ENCODE measurements at places on chromosomes 5 and 9. TPM values are rescaled to one million over a fixed set of nuclear protein-coding genes. Genes with fewer than 3 reads are reported as not detected.

DNA sequence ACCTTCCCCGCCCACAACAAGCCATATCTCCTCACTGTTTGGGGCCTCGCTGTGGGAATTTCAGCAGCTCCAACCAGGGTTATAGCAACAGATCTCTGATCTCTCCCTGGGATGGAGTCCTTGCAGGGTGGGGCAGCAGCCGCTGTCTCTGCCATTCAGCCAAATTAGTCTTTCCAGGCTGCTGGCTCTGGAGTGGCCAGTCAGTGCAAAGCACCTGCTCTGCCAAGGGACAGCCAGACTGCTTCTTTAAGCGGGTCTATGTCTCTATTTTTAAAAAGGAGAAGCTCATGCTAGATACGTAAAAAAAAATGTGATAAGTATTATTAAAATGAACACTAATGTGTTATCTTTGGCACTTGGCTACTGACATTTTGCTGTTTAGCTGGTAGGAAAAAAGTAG, 380.2 kb downstream of the CDH10 start:
- peaks cover 3% of the 10 kb centered on the region for H3K27me3 ChIP-seq
- no peak for DNase-seq
- H3K4me3 ChIP-seq, result no peak overlapping the region
- no peak overlapping the region for H3K27ac ChIP-seq
- H3K36me3 ChIP-seq, result no peaks in the 10 kb centered on the region

The HRH2 gene
- 0.08 TPM for polyA plus RNA-seq

GRCh38 chr5:108730617-108731340, 16.9 kb upstream of the FER start:
- DNase-seq, result no peak
- H3K36me3 ChIP-seq, result no peaks in the 10 kb centered on the region
- no peak overlapping the region for H3K4me3 ChIP-seq
- no peak overlapping the region for H3K27ac ChIP-seq
- H3K4me1 ChIP-seq, result peaks cover 13% of the 10 kb centered on the region
- no peaks in the 10 kb centered on the region for H3K27me3 ChIP-seq

GRCh38 chr5:142215915-142216681, 107.5 kb downstream of the NDFIP1 start:
- no peaks in the 10 kb centered on the region for H3K27me3 ChIP-seq
- DNase-seq, result no peak
- H3K4me1 ChIP-seq, result peaks cover 6% of the 10 kb centered on the region

- no peaks in the 10 kb centered on the region for H3K27me3 ChIP-seq
- H3K36me3 ChIP-seq, result no peaks in the 10 kb centered on the region
- H3K4me1 ChIP-seq, result peaks cover 4% of the 10 kb centered on the region
- DNase-seq, result no peak
- no peak overlapping the region for H3K27ac ChIP-seq
- H3K4me3 ChIP-seq, result no peak overlapping the region
Measured at GRCh38 chr5:149895416-149896345, 48.9 kb downstream of the PDE6A start.

GRCh38 chr5:55022450-55022849, 1.6 kb upstream of the GZMK start:
- no peak overlapping the region for H3K4me3 ChIP-seq
- H3K4me1 ChIP-seq, result no peaks in the 10 kb centered on the region
- no peak overlapping the region for H3K27ac ChIP-seq
- no peaks in the 10 kb centered on the region for H3K27me3 ChIP-seq
- DNase-seq, result no peak
- H3K36me3 ChIP-seq, result no peaks in the 10 kb centered on the region

The NR6A1 gene
- 1.2 TPM for polyA plus RNA-seq

DNA sequence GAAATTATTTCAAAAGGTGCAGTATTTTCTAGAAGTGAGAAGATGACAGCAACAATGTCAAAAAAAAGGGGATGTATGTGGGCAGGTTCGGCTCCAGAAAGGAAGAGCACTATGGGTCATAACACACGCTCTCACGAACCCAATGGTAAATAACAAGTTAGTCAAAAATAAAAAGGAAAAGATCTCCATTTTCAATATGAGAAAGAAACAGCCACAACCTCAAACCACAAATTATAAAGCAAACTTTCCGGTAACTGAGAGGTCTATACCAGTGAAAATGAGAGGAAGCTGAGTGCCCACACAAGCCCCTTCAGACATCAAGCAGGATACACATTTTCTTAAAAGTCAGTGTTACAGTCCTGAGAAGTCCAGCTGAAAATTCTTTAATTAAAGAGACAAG, 398.5 kb upstream of the RPS23 start:
- H3K4me3 ChIP-seq, result no peak overlapping the region
- no peaks in the 10 kb centered on the region for H3K27me3 ChIP-seq
- H3K4me1 ChIP-seq, result no peaks in the 10 kb centered on the region

DNA sequence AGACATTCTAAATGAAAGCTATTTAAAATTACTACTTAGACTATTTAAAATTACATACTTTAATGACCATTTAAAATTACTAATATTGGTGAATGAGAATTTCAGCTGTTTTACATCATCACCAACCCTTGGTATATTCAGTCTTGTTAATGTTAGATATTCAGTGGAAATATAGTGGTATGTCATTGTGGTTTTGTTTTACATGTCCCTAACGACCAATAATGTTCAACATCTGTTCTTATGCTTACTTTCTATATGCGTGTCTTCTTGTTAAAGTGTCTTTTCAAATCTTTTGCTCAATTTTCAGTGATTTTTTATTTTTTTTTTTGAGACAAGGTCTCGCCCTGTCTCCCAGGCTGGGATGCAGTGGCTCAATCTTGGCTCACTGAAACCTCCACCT, 279.3 kb upstream of the TARS1 start:
- no peak overlapping the region for H3K27ac ChIP-seq
- no peaks in the 10 kb centered on the region for H3K27me3 ChIP-seq
- no peaks in the 10 kb centered on the region for H3K4me1 ChIP-seq
- no peak overlapping the region for H3K4me3 ChIP-seq

The PCDHB16 gene
- 2.7 TPM for polyA plus RNA-seq

- no peaks in the 10 kb centered on the region for H3K36me3 ChIP-seq
- H3K4me3 ChIP-seq, result no peak overlapping the region
- H3K27ac ChIP-seq, result no peak overlapping the region
- no peak for DNase-seq
Measured at GRCh38 chr5:75756211-75756610, 39.0 kb upstream of the POC5 start.

DNA sequence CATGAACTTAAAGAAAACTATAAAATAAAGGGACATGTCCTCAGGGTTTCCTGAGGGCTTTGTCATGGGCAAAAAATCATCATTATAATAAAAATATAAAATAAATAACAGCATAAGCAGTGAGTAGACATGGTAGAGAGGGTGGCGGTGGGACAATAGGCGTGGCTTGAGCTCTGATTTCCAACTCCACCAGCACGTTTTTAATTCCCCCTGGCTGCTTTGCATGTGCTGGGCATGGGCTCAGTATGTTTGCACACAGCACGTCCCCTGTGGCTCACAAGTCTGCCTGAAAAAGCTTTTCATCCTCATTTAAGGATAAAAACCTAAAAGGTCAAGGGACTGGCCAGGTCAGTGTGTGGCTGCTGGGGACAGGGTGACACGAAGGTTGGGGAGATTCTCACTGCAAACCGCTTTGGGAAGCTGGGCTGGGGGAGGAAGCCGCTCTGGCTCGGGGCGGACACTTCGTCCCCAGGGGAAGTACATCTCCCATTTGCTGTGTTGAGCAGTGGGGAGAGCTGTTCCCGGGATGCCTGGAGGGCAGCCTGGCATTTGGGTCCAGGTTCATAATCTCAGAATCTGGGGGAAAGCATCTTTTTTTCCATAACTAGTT, 32.6 kb downstream of the NKX2-5 start:
- no peaks in the 10 kb centered on the region for H3K36me3 ChIP-seq
- H3K4me3 ChIP-seq, result no peak overlapping the region

GRCh38 chr9:13688990-13689600, 409.6 kb upstream of the MPDZ start:
- H3K27me3 ChIP-seq, result no peaks in the 10 kb centered on the region
- no peak overlapping the region for H3K4me3 ChIP-seq
- H3K27ac ChIP-seq, result no peak overlapping the region
- no peaks in the 10 kb centered on the region for H3K4me1 ChIP-seq

DNA sequence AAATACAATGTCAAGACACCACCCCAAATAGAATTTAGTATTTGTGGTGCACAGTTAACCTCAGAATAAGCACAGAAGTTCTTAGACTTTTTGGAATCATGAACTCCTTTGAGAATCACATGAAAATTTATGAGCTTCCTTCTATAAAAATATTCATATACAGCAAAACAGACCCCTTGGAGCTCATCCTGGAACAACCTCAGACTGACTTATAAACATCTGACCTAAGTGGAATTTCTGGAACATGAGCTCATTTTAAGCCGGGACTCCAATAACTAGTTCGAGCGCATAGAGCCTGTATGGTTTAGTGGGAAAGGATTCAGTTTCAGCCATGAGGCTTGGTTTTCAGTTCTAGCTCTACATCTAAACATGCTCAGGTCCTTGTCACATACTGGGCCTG, 192.3 kb downstream of the DEPDC1B start:
- H3K4me1 ChIP-seq, result no peaks in the 10 kb centered on the region
- H3K4me3 ChIP-seq, result no peak overlapping the region
- H3K36me3 ChIP-seq, result no peaks in the 10 kb centered on the region
- no peak overlapping the region for H3K27ac ChIP-seq

- H3K36me3 ChIP-seq, result no peaks in the 10 kb centered on the region
- peaks cover 34% of the 10 kb centered on the region for H3K27me3 ChIP-seq
- no peaks in the 10 kb centered on the region for H3K4me1 ChIP-seq
- DNase-seq, result no peak
- H3K27ac ChIP-seq, result no peak overlapping the region
Measured at GRCh38 chr9:69028754-69029153, 6.8 kb upstream of the FXN start.

DNA sequence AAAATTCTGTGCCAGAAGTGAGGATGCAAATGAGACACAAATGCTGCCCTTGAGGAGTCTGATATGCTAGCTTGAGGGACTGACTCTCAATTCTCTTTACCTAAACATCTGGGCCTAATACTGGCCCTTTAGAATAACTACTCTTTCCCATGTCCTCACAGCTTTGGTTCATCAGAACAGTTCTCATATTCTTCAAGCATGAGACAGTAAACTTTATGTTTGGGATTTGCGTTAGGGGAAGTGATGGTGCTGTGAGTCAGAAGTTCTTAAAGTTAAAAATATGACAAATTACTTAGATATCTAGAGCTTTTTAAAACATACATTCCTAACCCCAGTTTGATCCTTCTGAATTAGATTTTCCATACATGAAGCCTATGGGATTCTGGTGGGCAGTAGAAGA, 665.0 kb upstream of the RGMB start:
- no peaks in the 10 kb centered on the region for H3K36me3 ChIP-seq
- peak overlapping the region; percentile 100 for H3K27ac ChIP-seq
- DNase-seq, result no peak
- H3K4me1 ChIP-seq, result peaks cover 38% of the 10 kb centered on the region
- H3K4me3 ChIP-seq, result peak overlapping the region; percentile 45

DNA sequence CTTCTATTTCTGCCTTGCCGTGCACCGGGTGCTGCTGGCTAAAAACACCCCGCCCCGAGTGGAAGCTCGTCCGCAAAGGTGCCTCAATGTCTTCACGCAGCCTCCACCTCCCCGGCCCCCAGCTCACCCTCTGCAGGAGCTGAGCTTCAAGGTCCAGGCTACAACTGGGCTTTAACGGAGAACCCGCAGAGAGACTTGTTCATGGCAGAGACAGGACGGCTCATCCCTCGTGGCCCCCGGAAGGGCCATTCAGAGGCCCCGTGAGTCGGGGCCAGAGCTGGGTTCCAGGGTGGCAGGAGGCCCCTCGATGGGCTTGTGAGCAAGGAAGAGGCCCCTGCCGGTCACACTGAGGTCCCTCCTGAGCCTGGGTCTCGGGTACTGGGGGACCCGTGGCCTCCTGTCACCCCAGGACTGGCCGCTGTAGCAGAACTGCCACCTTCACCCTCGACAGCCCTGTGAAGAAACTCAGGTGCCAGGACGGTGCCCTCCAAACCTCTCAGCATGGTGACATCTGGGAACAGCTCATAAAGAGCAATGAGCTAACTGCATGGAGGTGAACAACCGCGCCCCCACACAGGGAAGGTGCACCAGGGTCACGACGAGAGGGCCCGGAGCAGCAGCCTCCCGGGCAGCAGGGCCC, 58.0 kb upstream of the UBAC1 start:
- H3K36me3 ChIP-seq, result peaks cover 3% of the 10 kb centered on the region
- H3K4me1 ChIP-seq, result no peaks in the 10 kb centered on the region
- no peaks in the 10 kb centered on the region for H3K27me3 ChIP-seq

GRCh38 chr9:4937446-4937845, 47.6 kb upstream of the JAK2 start:
- H3K36me3 ChIP-seq, result no peaks in the 10 kb centered on the region
- no peak for DNase-seq
- no peak overlapping the region for H3K27ac ChIP-seq
- H3K4me1 ChIP-seq, result no peaks in the 10 kb centered on the region
- H3K4me3 ChIP-seq, result no peak overlapping the region

GRCh38 chr5:42858031-42858643, 46.4 kb upstream of the SELENOP start:
- H3K4me1 ChIP-seq, result no peaks in the 10 kb centered on the region
- H3K27me3 ChIP-seq, result no peaks in the 10 kb centered on the region
- H3K36me3 ChIP-seq, result no peaks in the 10 kb centered on the region
- H3K4me3 ChIP-seq, result no peak overlapping the region
- DNase-seq, result no peak
- H3K27ac ChIP-seq, result no peak overlapping the region

DNA sequence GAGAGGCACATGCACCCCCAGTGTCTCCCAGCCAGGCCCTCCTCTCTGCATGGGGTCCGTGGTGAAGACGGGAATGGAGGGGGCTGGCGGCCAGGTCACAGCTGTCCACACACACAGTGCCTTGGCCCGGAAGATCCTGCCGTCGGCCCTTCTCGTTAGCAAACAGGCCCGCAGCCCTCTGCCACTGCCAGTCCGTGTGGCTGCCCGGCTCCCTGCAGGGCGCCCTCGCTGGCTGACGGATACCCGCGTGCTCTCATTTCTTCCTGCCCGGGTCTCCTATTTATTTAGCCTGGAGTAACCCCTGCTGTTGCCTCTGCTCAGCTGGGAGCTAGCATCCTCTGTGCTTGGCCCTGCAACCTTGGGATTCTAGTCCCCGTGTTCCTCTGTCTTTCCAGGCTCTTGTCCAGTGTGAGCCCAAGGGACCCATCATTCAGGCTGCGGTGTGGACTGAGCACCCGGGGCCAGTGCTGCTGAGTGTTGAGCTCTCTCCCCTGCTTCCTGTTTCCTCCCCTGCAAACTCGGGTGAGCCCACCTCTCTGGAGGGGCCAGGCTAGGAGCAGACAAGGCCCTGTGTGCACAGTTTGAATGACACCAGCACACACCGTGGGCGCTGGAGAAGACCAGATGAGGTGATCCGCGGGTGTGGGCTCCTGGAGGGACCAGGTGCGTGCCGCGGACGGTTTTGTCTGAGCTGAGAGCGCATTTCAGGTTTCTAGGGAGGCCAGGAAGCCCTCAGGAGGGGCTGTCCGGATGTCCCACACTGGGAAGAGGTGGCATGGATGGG, 14.6 kb upstream of the RNU6ATAC start:
- H3K4me3 ChIP-seq, result no peak overlapping the region
- no peak overlapping the region for H3K27ac ChIP-seq

DNA sequence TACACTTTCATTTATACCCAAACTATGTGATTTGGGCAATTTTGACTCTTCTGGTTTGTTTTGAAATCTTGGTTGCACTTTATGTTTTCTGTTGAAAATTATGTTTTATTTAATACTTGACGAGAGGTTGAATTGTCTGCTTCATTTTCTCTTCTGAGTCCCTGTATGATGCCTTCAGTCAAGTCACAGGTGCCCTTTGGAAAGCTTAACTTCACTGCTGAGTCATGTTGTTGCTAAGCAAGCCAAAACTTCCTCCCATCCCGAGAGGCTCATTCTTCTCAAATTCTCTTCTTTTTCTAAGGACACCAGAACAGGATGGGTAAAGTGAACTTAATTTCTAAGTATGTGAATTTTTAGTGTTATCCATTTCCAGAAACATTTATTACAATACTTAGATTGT, 455.3 kb upstream of the PTGER4 start:
- H3K36me3 ChIP-seq, result no peaks in the 10 kb centered on the region
- no peaks in the 10 kb centered on the region for H3K4me1 ChIP-seq
- no peak for DNase-seq
- H3K4me3 ChIP-seq, result no peak overlapping the region
- peak overlapping the region; percentile 33 for H3K27ac ChIP-seq
- H3K27me3 ChIP-seq, result no peaks in the 10 kb centered on the region
